Thoracic aorta (tissue), 2 donors: ENCODE measurements at places on chromosomes 12 and 14.

DNA sequence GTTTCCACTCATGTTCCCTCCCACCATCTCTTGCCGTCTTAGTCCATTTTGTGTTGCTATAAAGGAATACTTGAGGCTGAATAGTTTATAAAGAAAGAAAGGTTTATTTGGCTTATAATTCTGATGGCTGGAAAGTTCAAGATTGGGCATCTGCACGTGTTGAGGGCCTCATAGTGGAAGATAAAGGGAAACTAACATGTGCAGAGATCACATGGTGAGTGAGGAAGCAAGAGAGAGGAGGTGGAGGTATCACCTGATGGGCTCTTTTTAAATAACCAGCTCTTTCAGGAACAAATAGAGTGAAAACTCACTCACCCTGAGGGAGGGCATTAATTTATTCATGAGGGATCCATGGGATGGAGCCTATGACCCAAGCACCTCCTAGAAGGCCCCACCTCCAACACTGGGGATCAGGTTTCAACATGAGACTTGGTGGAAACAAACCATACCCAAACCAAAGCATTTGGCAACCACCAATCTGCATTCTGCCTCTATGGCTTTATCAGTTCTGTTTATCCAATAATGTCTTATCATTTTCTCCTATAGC is 29.5 kb downstream of the MYO1H start:
- no peak for DNase-seq

DNA sequence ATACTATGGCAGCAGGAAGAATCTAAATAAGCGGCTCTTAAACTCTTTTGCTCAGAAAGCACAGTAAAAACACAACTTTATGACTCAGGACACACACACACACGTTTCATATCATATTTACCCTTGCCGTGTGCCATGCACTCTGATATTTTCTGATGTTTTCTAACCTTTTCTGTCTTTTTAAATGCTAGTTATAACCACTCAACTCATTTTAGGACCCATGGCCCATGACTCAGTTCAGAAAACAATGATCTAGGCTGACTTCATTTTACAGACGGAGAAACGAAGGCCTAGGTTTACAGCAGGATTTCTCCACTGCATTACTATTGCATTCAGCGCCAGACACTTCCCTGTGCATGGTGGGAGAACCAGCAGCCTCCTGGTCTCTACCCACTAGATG is 9.1 kb downstream of the VWF start:
- DNase-seq, result no peak

- no peak for DNase-seq
Measured at GRCh38 chr12:92992041-92992440, 62.9 kb upstream of the EEA1 start.

GRCh38 chr14:101588990-101589389 is 27.7 kb downstream of the DIO3 start:
- DNase-seq, result no peak

- no peak for DNase-seq
Measured at GRCh38 chr12:122265476-122265875, 818 bp downstream of the VPS33A start.

DNA sequence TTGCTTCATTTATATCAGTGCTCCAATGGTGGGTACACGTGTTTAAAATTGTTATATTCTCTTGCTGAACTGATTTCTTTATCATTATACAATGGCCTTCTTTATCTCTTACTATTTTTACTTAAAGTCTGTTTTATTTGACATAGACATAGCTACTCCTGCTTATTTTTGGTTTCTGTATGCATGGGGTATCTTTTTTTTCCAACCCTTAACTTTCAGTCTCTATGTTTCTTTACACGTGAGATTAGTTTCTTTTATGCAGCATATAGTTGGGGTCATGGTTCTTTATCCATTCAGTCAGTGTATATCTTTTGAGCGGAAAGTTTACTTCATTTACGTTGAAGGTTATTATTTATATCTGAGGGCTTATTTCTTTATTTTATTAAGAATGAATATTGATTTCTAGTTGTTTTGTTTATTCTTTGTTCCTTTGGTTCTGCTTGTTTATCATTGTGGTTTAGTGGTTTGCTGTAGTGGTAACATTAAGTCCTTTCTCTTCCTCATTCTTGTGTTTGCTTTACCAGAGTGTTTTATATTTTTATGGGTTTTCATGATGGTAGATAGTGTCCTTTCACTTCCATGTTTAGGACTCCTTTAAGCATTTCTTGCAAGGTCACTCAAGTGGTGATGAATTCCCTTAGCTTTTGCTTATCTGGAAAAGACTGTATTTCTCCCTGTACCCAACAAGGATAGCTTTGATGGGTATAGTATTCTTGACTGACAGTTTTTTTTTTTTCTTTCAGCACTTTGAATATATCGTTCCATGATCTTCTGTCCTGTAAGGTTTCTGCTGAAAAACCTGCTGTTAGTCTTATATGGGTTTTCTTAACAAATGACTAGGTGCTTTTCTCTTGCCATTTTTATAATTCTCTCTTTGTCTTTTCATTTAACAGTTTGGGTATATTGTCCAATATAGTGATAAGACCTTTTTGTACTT is 38.3 kb upstream of the FAR2 start:
- no peak for DNase-seq

GRCh38 chr12:108629824-108630476 is 3.7 kb downstream of the SELPLG start:
- no peak for DNase-seq

DNA sequence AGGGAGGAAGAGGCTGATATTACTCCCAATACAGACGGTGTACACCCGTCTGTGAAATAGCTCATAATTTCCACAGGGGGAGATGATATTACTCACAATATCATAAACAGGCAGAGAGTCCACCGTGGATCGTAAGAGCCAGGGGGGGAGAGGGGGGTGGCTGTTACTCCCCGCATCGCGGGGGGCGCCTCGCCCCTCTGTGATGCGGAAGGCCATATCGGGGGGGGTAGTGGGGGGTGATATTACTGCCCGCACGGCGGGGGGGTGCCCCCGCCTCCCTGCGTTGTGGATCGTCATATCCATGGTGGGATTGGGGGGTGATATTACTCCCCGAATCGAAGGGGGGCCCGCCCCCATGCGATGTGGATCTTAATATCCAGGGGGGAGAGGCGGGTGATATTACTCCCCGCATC is 91.9 kb downstream of the FRMD6 start:
- no peak for DNase-seq

DNA sequence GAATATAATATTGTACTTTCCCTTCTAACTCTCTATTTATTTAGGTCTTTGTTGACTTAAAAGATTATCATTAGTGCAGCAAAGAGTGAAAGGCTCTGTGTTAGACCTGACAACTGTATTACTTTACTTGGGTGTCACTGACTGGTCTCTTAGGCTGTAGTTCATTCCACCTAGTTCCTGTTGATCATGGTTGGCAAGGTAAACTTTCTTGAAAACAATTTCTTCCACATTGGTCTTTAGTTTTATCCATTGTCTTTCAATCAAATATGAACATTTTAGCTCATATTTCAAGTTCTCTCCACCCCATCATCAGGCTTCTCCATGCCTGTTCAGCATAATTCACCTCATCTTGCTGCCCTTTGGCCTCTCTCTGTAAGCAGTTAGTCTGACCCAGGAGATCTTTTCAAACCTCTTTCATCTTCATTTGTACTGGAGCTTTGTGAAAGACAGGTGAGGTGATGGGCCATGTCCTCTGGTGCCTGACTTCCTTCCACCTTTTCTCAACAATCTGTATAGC is 32.1 kb upstream of the PPM1H start:
- no peak for DNase-seq

DNA sequence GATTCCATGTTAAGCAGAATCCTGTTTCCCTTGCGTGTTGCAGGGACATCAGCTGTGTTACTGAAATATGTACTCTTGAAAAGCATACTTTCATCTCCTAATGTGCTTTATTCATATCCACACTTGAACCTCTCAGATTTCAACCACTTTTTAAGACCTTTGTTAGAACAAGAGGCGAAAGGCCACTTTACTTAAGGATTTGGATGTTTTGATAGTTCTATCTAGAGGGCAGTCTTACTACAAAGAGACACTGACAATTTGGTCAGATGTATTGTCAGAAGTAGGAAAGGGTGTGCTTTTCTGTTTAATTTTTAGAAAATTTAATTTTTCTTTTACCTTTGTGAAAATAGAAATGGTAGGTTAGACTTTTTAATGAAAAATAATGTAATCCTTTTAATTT is 267.9 kb downstream of the TMTC2 start:
- no peak for DNase-seq
